ENCODE measurements at places on chromosomes 11 and 22. TPM values are rescaled to one million over a fixed set of nuclear protein-coding genes. Genes with fewer than 3 reads are reported as not detected.

DNA sequence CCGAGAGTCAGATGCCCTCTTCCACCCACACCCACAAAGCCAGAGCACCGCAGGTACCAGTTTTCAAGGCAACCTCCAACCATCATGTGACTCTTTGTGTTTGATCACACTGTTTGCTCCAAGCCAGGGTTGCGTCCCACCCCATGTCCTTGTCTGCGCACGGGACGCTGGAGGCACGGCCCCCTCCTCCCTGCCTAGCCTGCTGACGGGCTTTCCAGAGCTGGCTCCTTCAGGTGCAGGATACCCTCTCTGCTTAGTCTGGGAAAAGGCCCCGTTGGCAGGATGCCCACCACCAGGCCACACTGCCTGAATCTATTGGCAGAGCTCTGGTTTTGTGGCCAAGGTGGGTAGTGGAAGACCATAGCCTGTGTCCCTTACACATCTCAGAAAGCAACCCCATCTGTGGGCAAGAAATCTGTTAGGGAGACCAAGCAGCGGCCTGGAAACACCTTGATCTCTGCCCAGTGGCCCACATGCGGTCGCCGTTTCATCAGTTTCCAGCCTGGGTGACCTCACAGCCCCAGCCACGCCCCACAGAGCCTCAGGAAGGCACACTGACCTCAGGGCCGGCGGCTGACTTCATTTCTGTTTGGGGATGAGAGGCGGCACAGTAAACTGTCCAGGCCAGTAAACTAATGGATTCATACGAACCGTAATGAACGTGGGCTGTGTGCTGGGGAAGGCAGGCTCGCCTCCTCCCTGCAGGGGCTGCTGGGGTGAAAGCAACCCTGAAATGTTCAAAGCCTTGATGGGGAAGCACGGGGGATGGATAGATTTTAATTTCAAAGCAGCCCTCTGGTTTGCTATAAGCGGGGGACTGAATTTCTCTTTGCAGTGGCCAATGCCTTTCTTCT is 25.8 kb downstream of the CDPF1 start:
- H3K4me3 ChIP-seq, result no peak overlapping the region
- peak overlapping the region; percentile 26 for H3K27ac ChIP-seq
- peaks cover 7% of the 10 kb centered on the region for H3K4me1 ChIP-seq

The SIRT3 gene
- total RNA-seq, result 16.3 TPM

- no peak overlapping the region for H3K4me3 ChIP-seq
- no peaks in the 10 kb centered on the region for H3K4me1 ChIP-seq
- no peaks in the 10 kb centered on the region for H3K36me3 ChIP-seq
- peaks cover 37% of the 10 kb centered on the region for H3K27me3 ChIP-seq
These were observed 31.9 kb upstream of the TUB start for GRCh38 chr11:8049084-8049483.

DNA sequence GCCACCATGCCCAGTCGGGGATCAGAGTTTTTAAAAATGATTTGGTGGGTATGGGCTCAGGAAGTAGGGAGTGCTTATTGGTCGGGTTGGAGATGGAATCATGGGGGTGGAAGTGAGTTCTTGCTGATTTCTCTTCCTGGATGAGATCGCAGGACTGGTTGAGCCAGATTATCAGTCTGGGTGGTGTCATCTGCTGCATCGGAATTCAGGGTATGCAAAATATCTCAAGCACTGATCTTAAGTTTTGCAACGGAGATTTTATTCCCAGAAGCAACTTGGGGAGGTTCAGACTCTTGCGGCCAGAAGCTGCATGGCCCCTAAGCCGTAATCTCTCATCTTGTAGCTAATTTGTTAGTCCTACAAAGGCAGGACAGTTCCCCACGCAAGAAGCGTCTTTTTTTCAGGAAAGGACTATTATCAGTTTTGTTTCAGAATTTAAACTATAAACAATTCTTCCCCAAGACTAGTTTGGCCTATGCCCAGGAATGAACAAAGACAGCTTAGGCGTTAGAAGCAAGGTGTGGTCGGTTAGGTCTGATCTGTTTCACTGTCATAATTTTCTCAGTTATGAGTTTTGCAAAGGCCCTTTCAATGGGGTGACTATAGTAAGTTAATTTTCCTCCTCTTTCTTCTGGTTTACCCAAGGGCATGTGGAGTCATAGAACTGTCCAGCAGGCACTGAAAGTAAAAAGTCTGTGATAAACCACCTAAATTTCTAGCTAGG is 1.4 kb upstream of the PIWIL3 start:
- H3K27me3 ChIP-seq, result no peaks in the 10 kb centered on the region
- no peak overlapping the region for H3K4me3 ChIP-seq
- H3K4me1 ChIP-seq, result peaks cover 9% of the 10 kb centered on the region
- H3K36me3 ChIP-seq, result no peaks in the 10 kb centered on the region

DNA sequence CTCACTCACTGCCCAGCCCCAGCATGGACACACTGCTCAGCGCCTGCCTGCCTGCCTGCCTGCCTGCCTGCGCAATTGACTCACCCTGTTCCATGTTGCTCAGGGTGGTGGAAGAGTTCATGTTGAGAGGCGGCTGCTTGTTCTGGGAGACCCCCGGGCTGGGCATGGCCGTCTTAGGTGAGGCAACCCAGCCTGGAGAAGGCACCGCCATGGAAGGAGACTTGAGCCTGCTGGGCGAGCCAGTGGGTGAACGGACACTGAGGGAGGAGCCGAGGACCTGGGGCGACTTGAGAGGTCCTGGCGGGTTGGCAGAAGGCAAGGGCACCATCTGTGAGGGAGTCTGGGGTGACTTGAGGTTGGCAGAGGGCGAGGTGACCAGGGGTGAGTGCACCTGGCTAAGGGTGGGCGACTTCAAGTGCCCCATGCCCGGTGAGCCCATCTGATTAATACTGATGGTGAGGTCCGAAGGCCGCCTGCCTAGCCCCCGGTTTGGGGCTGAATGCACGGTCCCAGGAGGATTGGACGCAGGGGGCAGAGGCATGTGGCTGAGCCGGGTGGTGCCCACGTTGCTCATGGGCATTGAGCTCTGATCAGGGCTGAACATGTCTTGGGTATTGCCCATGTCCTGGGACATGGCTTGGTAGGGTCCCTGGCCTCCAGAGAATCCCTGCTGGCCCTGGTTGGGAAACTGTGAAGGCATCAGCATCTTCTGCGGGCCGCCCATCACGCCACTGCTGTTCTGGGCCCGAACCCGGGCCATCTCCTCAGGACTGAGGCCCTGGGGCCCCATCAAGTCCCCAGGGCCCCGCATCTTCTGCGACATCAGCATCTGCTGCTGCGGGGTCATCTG is 17.1 kb downstream of the CXCR5 start:
- no peaks in the 10 kb centered on the region for H3K27me3 ChIP-seq
- H3K27ac ChIP-seq, result no peak overlapping the region
- no peak for DNase-seq
- no peaks in the 10 kb centered on the region for H3K36me3 ChIP-seq
- H3K4me3 ChIP-seq, result no peak overlapping the region

The KRTAP5-11 gene
- total RNA-seq, result not detected

The MRGPRE gene
- total RNA-seq, result not detected

GRCh38 chr11:32438866-32439489 is 3.6 kb upstream of the WT1 start:
- H3K4me3 ChIP-seq, result no peak overlapping the region
- H3K36me3 ChIP-seq, result peaks cover 5% of the 10 kb centered on the region
- no peaks in the 10 kb centered on the region for H3K4me1 ChIP-seq
- no peak for DNase-seq

- H3K4me1 ChIP-seq, result peaks cover 24% of the 10 kb centered on the region
- no peak overlapping the region for H3K4me3 ChIP-seq
These were observed 43.2 kb downstream of the IGLL5 start for GRCh38 chr22:22930571-22931556.

The YWHAH gene
- 99.2 TPM for total RNA-seq

The FXYD6 gene
- not detected for total RNA-seq

DNA sequence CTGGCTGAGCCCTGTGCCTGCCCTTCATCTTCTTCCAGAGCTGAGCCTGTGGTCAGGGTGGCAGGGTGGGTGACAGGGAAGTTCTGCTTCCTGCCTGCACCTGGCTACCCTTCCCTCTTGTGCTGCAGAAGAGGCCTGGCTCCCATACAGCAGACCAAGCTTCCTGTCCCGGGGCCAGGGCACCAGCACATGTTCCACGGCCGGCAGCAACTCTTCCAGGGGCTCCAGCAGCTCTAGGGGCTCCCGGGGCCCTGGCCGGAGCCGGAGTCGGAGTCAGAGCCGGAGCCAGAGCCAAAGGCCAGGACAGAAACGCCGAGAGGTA is 15.0 kb downstream of the ROBO3 start:
- no peaks in the 10 kb centered on the region for H3K36me3 ChIP-seq
- no peak overlapping the region for H3K27ac ChIP-seq
- no peak overlapping the region for H3K4me3 ChIP-seq
- no peaks in the 10 kb centered on the region for H3K27me3 ChIP-seq

- no peak overlapping the region for H3K4me3 ChIP-seq
- no peak overlapping the region for H3K27ac ChIP-seq
- peaks cover 6% of the 10 kb centered on the region for H3K4me1 ChIP-seq
- H3K36me3 ChIP-seq, result no peaks in the 10 kb centered on the region
- no peak for DNase-seq
These were observed 85.4 kb downstream of the ATXN10 start for GRCh38 chr22:45757068-45757467.

Measured in natural killer cell treated with Interleukin-12 subunit alpha and Interleukin-12 subunit beta and Interleukin-15 and Interleukin-18, amount 100 ng/mL, for 72 hours (primary cell).